ENCODE measurements at places on chromosomes 1 and 21.

DNA sequence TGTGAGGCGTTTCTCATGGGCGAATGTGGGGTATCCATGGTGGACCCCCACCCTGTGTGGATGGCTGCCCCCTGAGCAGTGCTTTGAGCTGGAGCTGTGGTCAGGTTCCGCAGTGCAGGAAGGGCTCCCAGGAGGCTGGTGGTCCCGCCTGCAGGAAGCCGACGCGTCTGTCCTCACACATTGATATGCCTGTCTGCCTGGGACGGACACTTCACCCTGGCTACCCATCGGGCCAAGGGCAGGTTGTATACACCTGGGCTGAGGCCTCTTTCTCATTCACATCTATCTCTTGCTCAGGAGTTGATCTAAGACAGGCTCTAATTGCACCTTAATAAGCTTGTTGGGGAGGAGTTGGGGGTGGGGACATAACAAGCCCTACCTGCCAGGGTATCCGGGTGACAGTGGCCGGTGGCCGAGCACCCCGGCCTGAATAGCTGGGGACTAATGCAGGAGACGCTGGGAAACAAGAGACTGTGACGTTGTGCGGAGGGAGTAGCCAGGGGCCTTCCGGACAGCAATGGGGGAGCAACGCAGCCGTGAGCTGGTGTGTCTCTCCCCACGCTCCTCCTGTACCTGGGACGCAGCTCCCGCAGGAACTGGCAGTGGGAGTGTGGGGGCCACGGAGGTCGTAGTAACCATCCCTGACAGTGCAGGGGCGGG, 21.7 kb downstream of the PDXK start:
- DNase-seq: no peak

DNA sequence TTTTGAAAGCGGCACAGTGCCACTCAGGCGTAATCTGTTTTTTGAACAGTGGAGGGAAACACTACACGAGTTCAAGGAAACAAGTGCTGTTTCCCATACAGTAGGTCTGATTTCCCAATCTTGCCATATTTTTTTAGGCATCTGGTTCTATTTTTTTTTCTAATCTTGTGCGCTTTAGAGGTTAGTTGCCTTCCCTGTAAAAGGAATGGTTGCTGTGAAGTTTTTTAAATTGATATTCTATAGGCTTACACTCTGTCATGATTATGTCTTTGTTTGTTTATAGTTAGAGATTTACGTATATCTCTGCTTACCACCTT, 1.2 kb downstream of the NASP start:
- no peak for DNase-seq

DNA sequence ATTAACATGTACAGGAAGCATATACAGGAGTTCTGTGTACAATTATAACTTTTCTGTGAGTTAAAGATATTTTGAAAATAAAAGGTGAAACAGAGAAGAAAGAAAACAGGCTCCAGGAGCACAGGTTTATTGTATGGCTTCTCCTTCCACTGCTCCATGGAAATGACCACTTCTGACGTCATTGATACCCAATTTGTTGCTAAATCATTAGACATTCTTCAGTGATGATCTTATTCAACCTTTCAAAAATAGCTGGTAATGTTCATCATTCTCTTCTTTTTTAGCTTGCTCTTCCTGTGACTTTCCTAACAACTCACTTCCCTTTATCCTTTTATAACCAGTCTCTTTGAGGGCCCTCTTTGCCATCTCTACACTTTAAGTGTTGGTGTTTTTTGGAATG, 77.8 kb downstream of the KCNK2 start:
- DNase-seq: no peak

GRCh38 chr21:34925597-34925996, 123.5 kb downstream of the RUNX1 start:
- DNase-seq: no peak

DNA sequence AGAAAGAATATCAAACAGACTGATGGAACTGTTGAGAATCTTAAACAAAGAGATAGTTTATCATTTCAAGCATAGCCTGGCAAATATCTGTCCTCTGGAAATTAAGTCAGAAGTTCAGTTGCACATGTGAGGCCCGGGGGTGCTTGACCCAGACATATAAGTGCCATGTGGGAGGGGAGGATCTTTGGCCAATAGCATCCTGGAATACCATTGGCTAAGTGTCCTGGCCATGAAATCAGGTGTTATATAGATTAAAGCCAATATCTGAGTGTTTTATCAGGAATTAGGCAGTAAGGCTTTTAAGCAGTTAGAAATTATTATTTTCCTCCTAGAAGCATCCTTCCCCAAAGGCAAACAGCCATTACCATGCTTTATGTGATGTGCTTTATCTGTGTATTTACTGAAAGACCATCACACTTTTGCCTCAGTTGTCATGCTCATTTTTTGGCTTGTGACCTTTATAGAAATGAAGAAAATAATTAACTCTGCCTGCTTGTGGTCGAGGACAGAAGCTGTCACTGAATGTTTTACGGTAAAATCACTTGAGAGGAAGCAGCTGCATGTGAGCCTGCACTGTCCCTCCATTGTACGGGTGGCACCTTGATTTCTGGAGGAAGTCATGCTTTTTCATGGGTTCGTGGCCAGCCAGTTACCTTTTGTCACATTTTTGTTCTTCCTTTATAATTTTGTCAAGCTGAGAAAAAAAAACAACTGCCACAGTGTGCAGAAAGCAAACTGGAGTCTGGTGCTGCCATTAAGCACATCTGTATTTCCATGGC, 259.9 kb upstream of the FMN2 start:
- DNase-seq: no peak

Measured in pons (tissue), 1 donor.